Endothelial cell of umbilical vein (primary cell): ENCODE measurements at places on chromosomes 2 and 18.

GRCh38 chr18:3255611-3256165 lies 6.2 kb upstream of the MYL12B start:
- no peak for DNase-seq

DNA sequence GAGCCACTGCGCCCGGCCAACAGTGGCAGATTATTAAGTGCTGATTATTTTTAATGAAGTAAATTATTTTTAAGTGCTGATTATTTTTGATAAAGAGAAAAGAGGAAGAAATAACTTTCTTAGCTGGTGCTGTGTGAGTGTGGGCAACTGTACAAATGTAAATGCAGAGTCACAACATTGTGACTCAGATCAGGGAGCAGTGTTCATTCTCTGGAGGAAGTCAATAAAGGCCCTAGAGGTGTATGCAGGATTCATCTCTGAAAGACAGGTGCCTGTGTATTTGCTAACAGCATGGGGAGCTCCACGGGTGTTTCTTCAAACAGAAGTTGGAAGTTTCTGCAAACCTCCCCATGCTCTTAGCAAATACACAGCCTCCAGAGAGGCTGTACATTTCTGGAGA lies 6.2 kb downstream of the KRTCAP3 start:
- DNase-seq: no peak

GRCh38 chr2:178025551-178026185 lies 46.9 kb downstream of the PDE11A start:
- no peak for DNase-seq

DNA sequence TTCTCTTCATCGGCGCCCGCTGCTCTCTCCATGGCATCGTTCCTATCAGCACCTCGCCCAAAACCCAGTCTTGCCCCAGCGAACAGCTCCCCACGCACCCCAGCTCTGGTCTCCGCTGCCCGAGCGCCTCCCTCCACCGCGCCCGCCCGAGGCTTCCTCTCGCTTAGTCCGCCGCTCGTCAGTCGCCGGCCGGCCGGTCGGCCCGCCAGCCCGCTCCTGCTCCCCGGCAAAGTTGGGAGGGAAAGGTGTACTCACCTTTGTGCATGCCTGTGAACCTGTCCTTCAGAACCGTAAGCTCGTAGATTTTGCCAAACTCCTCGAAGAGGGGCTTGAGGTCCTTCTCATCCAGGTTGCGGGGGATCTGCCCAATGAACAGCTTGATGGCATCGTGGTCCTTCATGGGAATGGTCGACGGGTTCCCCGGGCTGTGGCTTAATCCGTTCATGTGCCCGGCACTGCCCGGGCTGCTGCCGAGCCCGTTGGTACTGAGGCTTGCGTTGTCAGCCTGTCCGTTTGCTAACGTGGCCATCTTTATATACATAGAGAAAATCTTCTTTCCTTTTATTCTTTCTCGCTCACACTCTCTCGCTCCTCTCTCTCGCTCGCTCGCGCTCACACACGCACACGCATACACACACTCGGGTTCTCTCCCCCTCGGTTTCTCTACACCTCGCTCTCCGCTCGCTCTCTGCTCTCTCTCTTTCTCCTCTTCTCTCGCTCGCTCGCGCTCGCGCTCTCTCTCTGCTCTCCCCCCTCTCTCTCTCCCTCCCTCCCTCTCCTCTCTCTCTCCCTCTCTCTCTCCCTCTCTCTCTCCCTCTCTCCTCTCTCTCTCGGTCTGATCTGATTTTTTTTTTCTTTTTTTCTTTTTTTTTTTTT lies at the start of gene CELF4:
Gene CELF4 (minus strand): TSS at position 698 of the 876 bp plus-strand sequence.
- DNase-seq: peak; percentile 5

DNA sequence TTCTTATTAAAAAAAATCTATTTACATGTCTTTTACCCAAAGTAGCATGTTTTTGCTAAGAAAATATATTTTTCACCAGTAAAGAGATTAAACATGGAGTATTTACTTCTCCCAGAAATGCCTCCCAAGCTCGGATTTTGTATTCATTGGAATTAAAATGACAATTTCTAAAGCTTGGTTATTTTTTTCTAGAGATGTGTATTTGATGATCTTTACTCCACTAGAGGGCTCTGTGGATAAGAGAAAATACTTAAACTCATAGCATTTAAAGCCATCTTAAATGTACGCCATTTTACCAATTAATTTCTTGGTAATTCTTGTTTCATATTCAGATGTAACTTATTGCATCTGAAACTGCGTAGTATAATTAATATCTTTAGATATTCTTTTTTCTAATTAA lies 461.4 kb downstream of the GALR1 start:
- no peak for DNase-seq

- peak; percentile 71 for DNase-seq
These were observed 7.0 kb upstream of the EPG5 start for GRCh38 chr18:45974088-45974536.

DNA sequence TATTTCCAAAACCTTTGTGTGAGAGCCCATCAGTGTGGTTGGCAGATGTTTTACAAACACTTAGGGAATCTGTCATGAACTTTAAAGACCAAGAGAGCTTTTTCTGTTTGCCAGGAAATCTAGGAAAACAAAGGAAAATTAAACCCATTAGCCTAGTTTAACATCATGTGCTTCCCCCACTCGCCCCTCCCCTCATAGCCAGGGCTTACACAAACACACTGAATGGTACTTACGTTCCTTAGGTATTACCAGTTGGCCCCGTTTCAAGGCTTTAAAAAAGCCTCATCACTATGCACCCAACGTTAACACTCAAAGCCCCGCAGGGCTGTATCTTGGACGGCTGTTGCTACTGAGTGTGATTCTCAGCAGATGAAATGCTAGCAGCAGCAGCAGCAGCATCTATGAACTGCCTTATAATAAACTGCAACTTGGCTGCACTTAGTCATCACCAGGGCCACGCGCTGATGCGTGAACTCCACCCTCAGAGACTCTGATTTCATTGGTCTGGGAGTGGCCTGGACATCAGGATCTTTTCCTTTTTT lies 20.1 kb upstream of the TTC39C start:
- peak; percentile 58 for DNase-seq

DNA sequence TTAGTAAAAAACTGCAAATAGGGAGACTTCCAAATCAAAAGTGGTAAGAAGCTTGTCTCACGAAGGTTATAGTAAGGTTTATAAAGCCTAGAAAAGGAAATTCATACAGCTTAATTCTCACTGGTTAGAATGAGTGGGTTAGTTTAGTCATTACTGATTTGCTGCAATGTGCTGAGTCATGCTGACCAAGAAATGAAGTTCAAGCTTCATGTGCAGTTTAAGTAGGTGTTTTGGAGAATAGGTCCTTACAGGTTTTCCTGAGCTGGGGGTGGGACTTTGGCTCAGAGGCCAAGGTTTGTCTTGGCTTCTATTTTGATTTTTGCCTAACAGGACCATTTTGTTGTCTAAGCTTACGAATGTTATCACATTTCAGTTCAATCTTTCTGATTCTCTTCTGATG lies 15.1 kb downstream of the CLIP4 start:
- DNase-seq: peak; percentile 74

GRCh38 chr18:46877329-46877987 lies 39.8 kb downstream of the PIAS2 start:
- DNase-seq: no peak
